DMS79 treated with DMSO at 0.1 percent for 48 hours (cell line): ENCODE measurements at places on chromosomes 6 and 20.
A peak's percentile ranks its signal among the peaks of the same experiment; 100 is the strongest.

DNA sequence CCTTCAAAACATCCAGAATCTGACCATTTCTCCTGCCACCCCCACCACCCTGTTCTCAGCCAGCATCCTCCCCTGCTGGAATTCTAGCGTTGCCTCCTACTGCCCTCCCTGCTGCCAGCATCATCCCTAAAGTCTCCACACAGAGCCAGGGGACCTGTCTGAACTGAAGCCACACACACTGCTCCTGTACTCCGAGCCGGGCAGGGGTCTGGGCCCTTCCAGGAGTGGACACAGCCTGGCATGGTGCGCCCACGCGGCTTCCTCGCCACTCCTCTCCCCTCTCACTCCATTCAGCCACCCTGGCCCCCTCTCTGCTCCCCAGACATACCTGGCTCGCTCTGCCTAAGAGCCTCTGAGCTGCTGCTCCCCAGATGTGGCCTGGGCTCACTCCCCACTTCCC, 155.5 kb downstream of the PREX1 start:
- no peak for DNase-seq

GRCh38 chr20:6855104-6855503, 87.6 kb downstream of the BMP2 start:
- DNase-seq: no peak

- peak; percentile 89 for DNase-seq
Observed at GRCh38 chr6:142900227-142900971, 44.6 kb downstream of the HIVEP2 start.

- no peak for DNase-seq
Observed at GRCh38 chr20:61482056-61482887, 230.2 kb downstream of the CDH4 start.

- DNase-seq: no peak
Observed at GRCh38 chr20:50837532-50838321, 42.9 kb downstream of the BCAS4 start.

DNA sequence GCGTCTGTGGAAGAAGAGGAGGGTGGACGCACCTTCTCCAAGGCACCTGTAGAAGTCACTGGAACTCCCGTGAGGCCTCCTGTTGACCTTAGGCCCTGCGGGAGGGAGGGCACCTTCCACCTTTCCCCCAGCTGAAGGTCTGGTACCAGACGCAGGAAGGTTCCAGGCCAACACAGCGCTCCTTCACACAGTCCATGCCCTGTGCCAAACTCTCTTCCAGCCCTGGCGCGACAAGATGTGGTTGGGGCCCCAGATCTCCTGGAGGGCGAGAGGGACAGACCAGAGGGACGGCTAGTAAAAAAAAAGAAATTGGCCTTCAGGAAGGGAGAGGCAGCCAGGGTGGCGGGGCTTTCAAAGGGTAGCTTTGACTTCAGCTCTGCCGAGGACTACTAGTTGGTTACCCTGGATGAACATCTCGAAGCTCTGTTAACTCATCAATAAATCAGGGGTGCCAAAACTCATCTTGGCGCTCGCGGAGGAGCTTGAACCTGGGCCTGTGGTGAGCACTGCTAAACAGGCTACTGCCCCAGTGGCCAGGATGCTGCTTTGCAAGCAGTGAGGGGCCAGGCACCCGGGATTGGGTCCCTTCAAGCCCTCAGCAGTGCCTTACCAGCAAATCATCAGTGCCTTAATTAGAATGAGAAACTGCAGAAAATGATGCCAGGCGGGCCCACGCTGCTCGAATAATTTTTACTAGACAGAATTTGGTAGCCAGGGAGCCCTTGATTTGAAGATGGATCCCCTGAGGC, 14.9 kb downstream of the AARS2 start:
- DNase-seq: peak; percentile 18
